Nephron progenitor cell (in vitro differentiated cells): ENCODE measurements at places on chromosomes 4 and X.

GRCh38 chr4:104531390-104531789 is 36.7 kb upstream of the CXXC4 start:
- DNase-seq: no peak

DNA sequence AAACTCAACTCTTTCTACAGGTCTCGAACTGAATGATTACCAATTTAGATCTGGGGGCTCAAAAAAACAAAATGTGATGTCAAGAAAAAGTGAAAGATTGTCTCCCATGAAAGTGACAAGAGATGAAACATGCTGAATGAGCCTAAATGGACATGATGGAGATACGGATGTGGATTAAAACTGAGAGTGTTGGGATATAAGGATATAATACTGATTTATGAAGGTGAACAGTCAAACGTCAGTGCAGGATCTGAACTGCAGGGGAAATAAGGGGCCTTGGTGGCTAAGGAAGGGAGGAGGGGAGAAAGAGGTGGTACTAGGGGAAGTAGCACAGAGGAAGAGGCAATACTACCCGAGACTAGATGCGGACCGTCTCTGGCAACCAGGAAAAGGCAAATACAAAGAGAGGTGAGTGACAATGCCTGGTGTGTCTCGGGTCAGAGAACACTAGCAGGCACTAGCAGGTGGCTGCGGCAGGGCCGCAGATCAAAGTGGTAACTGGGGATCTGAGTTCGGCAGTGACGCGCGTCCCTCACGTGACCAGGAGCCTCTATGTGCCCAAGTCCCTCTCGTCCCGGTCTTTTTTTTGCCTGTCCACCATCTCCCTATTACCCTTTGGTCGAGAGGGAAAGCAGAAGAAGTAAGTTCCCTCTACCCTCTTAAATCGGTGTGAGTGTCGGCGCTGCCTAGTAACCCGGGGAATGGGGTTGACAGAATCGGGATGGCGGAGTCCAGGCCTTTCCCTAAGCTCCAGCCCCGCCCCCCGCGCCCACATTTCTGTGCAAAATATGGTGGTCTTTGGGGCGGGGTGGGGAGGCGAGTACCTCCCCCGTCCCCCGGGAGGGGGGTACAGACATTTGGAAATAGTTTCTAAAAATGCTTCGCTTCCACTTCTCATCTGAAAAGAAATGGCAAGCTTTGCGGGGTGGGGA is at the start of gene TCEAL1:
TSS of gene TCEAL1 (plus strand) at position 590 of the 932 bp plus-strand sequence. CDS start 942 bp downstream, outside the sequence.
- DNase-seq: peak; percentile 46

DNA sequence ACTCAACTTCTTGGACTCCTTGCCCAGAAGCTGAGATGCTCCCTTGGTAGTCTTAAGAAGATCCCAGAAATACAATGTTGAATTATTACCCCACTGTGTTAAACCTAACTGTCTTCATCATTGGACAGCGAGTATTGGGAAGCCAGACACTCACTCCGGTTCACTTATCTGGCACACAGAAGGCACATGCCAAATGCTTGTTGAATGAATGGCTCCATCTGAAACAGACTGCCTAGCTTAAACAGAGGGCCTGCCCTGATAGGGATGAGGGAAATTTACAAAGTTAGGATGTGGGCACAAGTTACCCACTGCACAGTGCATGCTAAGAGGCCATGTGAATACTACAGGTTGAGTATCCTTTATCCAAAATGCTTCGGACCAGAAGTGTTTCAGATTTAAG is 79.3 kb downstream of the RASL11B start:
- DNase-seq: no peak

DNA sequence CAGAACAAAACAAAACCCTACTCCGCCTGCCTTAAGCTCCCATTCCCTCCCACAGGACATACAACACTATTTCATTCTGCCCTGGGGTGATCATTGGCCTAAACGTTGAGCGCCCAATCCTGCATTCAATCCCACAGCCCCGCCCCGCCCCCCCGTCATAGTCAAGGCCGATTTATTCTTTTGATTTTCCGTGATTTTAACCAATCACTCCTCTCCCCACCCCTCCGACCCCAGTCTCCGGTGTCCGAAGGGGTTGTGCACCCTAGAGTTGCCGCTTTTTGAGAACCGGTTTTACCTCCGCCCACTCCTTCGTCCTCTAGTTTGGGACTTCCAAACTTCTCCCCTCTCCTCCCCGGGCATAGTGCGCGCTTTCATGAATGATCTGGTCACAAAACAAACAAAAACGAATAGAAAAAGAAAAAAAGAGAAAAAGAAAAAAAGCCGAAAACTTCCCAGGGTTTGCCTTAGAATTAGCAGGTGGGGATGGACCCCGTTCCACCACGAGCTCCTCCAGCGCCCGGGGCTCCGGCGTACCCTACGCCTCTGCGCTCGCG is 446 bp upstream of the UBE2A start:
- no peak for DNase-seq

- DNase-seq: no peak
Measured at GRCh38 chr4:157372567-157372966, 152.0 kb downstream of the GRIA2 start.

DNA sequence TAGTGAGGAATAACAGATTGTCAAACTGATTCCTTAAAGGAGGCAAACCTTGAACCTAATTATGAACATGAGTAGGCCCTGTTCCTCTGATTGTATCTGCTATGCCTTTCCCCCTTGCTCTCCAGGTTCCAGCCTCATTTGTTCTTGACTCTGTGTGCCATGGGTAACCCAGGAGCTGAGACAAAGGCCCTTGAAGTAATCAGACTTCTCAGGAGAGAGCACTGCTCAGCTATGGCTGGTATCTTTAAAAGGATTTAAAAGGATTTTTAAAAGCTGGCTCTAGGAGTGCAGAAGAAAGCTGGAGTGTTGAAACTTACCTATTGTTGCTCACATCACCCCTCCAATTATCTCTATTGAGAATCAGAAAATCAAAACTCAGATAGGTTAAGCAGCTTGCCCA is 1565.5 kb upstream of the AGA start:
- DNase-seq: no peak

DNA sequence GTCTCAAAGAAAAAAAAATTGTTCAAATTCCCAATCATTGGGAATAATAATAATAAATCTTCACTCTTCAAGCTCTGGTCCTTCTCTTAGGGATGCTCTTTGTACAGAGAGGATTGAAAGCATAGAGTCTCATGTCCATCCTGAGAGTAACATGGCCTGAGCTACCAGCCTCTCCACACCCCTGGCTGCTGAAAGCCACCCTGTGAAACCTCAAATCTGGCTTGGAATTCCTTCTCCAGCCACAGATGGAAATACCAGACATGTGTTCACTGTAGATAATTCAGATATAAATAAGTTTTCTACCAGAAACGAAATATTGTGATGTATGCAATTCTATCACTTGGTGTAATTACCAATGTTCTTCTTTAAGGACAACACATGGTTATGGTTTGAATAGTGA is 140.6 kb downstream of the ARSF start:
- no peak for DNase-seq

DNA sequence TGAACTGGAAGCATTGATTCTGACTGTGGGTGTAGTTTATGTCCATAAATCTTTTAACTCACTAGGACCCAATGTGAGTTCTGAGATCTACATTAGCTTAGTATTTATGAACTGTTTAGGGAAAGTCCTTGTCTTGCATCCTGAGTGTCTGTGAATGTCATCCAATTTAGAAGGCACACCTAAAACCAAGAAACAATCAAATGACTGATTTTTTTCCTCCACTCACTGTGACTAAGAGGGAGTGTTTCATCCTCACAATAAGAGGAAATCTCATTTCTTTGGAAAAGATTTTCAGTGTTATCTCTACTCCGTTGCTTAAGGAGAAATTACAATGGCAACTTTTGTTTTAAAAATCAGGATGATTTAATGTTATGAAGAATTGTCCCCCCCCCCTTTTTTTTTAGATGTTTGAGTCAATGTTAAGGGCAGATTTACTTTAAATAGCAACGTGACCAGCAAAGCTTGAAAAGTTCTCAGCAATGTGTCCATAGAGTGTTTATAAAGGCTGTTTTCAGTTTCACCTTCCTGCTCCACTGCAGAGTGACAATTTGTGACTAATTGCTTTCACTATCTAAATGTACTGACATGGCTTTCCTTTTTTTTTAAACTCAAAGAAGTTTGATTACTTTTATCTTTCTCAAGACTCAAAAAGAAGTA is 173.0 kb downstream of the SPCS3 start:
- DNase-seq: no peak

DNA sequence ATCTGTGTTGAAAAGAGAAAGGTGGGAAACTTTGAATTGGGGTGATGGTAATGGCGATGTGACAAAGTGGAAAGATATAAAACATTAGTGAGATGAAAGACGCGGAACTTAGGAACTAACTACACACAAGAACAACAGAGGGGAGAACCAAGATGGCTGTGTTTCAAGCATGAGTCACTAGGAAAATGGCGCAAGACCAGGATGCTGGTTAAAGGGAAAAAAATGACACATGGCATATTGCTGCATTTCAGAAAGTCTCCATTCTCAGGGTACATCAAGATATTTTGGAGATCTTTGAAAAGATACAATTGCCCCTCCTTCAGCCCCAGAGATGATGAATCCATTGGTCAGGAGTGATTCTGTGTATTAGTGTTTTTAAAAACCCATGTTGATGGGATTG is 164.4 kb downstream of the FBXO8 start:
- no peak for DNase-seq

DNA sequence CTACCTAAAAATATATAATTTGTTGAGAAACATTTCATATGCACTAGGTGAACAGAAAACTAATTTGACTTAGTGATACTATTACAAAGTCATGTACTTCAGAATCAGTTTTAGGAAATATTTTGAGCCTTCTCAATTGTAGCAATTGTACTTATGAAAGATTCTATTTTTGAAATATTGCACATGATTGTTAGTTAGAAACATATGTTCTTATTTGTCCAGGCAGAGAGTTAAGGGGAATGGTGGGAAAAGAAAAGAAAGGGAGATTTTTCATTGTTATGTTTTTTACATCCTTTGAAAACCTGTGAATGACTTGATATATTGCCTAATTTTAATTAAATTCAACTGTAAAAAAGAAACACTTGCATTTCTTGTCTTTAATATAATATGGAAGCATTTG is 66.0 kb downstream of the GLRB start:
- no peak for DNase-seq

GRCh38 chr4:104716584-104716983 is 221.9 kb upstream of the CXXC4 start:
- no peak for DNase-seq

DNA sequence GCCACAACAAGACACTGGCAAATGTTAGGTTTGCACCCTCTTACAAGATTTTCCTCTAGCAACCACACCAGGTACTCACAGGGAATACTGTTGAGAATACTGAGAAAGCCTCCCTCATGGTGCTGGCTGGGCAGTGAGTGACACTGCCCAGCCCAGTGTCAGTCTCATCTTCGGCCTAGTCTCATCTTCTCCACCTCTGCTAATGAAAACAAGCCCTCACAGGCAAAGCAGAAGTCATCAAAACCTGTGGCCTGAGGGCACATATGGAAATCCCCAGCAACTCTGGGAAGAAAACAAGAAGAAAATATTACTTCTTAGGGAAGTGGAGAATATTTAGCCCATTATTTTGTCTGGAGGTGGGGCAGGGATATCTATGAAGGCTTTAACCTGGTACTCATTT is 7.9 kb upstream of the ADAM29 start:
- no peak for DNase-seq

DNA sequence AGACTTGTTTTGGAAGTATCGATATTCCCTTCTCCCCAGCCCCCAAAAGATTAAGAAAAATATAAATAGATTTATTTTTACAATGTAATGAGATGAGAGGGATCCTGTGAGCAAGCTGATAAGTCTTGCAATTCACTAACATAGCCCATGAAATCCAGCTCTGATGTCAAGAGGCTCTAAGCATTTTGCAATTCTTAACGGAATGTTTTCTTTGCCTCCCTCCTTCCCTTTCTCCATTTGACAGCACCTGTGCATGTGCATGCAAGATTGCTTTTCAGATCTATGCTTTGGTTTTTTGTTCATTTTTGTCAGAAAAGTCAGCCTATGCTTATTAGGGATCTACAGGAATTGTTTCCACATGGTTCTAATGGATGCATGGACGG is 169.9 kb downstream of the SLIT2 start:
- DNase-seq: no peak

DNA sequence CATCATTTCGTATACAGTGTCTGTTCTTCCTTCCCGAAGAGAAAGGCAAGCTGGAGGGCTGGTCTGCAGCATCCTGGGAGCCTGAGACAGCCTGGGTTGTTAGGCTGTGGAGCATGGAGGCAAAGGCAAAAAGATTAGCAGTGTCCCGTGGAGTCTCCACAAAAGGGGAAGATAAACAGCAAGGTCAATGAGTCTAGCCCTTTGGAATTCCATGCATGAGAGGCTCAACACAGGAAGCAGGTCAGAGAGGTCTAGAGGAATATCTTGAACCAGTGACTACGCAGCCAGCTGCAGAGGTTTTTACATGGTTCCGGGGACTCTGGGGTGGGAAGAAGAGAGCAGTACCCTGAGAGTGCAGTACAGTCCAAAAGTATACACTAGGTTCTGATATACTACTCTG is 12.2 kb upstream of the MCF2 start:
- peak; percentile 1 for DNase-seq

GRCh38 chr4:24774452-24774851 is 20.9 kb upstream of the SOD3 start:
- no peak for DNase-seq

GRCh38 chr4:111776561-111776960 is 368.7 kb upstream of the FAM241A start:
- no peak for DNase-seq

DNA sequence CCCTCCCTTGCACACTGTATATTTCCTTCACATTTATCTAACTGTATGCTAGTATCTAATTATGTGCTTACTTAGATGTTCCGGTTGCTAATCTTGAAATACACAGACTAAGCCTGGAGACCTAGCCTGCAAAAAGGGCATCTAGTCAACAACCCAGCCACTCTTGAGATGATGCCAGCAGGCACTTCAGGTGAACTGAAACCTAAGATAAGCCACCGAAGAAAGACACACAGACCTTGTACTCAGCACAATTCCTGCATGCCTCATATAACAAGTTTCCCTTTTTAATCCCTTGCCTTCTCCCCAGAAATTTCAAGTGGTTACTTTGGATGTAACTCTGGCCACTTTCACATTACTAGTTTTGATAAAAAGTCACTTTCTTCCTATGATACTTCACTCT is 2506.6 kb downstream of the ARAP2 start:
- no peak for DNase-seq

- no peak for DNase-seq
Measured at GRCh38 chr4:722169-722725, 16.6 kb downstream of the PCGF3 start.

DNA sequence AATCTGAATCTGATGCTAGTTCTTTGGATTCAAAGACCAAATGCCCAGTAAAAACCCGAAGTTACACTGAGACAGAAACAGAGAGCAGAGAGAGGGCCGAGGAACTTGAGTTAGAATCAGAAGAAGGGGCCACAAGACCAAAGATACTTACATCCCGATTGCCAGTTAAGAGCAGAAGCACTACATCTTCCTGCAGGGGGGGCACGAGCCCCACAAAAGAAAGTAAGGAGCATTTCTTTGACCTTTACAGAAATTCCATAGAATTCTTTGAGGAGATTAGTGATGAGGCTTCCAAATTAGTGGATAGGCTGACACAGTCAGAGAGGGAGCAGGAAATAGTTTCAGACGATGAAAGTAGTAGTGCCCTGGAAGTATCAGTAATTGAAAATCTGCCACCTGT is 309.3 kb downstream of the ANK2 start:
- DNase-seq: no peak

- DNase-seq: no peak
Measured at GRCh38 chrX:11215191-11215921, 77.9 kb upstream of the AMELX start.

- DNase-seq: no peak
Measured at GRCh38 chr4:108830509-108831244, 67.8 kb upstream of the ETNPPL start.

- no peak for DNase-seq
Measured at GRCh38 chr4:117692538-117692937, 341.7 kb upstream of the NDST3 start.

GRCh38 chrX:93259029-93259428 is 414.3 kb downstream of the NAP1L3 start:
- DNase-seq: no peak
